ENCODE measurements at places on chromosomes 13 and 19. TPM values are rescaled to one million over a fixed set of nuclear protein-coding genes. Genes with fewer than 3 reads are reported as not detected.
A peak's percentile ranks its signal among the peaks of the same experiment; 100 is the strongest.

- DNase-seq = no peak
Measured at GRCh38 chr13:98997011-98997730, 19.3 kb upstream of the DOCK9 start.

GRCh38 chr19:37947778-37948177 lies 40.8 kb downstream of the SIPA1L3 start:
- DNase-seq = no peak

GRCh38 chr19:47534628-47535027 lies 19.8 kb upstream of the NAPA start:
- DNase-seq = no peak

GRCh38 chr13:110103026-110103425 lies 203.9 kb downstream of the COL4A1 start:
- DNase-seq = no peak

GRCh38 chr13:42041684-42042035 lies 6.8 kb upstream of the DGKH start:
- peak; percentile 63 for DNase-seq

- DNase-seq = no peak
Measured at GRCh38 chr19:30877661-30878113, 471.5 kb downstream of the TSHZ3 start.

Gene C19orf33
- 165 TPM for total RNA-seq

DNA sequence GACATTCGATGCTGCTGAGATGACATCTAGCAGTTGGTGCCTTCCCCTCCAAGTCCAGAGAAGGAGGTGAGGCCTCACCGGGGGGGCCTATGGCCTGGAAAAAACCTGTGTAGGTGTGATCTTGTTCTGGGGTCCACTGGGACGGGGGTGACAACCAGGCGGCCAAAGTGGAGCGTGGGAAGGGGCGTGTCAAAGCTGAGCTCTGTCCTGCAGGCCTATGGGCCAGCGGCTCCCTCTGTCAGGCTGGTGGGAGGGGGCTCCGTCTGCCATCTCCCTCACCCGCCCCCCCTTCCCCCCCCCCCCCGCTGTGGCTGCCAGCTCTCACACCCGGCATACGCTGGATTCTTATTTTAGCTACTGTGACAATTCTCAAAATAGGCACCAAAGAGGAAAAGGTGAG lies 56.7 kb upstream of the UQCRFS1 start:
- DNase-seq = no peak
